GM12891 (cell line): ENCODE measurements at places on chromosomes 11 and 22.

DNA sequence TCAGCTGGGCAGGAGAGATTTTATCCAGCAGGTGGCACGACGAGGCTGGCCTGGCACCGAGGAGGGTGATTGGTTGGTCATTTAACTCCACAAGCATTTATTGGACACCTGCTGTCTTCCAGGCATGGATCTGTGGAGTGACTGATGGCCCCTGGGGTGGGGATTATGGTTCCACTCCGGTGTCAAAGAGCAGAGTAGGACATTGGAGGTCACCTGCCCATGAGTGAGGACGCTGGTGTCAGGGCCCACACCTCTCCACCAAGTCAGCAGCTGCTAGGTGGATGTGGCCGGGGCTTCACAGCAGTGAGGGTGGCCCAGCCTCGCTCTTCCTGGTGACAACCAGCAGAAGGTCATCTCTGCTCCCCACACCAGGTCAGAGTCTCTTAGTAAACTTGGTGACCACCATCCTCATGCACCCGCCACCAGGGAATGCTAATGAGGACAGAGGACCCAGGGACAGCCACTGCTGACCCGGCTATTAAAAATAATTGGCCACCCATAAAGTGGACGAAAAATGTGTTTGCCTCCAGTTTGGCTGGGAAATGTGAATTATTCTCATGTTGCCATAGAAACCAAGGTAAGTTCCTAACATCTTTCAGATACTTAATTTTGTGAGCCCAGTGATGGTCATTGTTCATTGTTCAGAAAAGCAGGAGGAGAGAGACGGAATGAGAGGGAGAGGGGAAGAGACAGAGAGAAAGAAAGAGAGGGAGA lies 428.7 kb downstream of the TBC1D22A start:
- DNase-seq = no peak

DNA sequence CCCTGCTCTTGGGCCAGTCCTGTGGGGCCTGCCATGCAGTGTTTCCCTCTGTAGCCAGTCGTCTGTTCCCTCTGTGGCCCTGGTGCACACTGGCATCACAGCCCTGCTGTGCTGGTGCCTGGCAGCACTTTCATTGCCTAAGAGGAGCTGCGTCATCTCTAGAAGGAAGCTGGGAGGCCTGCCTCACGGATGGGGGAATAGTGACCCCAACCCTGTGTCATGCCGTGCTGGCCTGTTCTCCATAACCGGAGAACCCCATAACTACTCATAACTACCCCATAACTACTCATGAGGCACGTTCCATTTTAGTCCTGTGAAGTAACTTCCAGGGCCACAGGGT lies 14.0 kb downstream of the RAB36 start:
- no peak for DNase-seq

DNA sequence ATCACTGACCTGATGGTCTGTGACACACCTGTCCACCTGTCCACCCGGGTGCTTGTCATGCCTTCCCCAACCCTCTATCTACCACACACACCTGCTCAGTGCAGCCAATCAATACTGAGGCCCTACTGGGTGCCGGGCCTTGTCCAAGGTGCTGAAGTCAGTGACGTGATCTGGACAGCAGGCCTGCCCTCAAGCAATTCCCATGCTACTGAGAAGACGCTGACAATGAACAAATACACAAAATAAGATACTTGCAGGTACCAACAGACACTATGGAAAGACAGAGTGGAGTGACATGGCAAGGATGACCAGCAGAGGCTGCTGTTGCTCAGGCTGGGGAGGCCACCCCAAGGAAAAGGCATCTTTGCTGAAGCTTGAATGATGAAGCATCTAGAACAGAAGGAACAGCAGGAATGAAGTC lies 21.2 kb downstream of the PLAAT3 start:
- DNase-seq = no peak

- DNase-seq = no peak
Measured at GRCh38 chr11:18723991-18724390, 2.0 kb downstream of the IGSF22 start.

DNA sequence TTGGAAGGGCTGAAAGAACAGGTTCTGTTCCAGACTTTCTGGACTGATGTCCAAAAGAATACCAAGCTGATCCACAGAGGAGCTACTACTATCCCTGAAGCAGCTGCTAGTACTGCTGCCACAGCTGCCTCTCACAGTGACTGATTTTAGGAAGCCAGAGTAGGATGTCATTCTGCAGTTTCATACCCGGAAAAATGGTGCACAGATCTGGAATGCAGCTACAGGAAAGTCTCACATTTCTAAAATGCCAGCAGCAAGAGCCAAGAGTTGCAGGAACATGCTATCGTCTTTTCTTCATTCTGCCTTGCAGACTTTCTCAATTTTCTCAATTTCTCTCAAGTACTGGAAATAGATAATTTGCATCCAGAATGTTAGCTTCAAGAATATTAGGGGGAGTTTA lies 19.4 kb upstream of the CCDC179 start:
- DNase-seq = no peak

GRCh38 chr22:37043828-37044538 lies 7.6 kb upstream of the KCTD17 start:
- DNase-seq = peak; percentile 86

- DNase-seq = no peak
Measured at GRCh38 chr11:102382384-102382783, 35.4 kb downstream of the BIRC2 start.

DNA sequence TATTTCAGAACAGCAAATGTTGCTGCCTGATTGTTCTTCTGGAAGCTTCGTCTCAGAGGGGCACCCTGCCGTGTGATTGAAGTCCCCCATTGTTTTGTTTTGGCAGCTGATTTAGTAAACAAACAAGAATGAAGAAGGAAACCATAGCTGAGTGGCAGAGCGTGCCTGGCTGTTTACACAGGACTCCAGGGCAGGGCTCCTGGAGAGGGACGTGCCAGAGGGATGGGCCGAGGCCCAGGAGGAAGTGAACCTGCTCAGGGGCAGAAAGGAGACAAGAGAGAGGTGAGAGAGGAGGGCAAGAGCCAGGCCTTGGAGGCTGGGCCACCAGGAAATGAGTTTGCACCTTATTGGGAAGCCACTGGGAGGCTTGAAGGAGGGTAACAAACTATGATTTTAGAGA lies 85.5 kb upstream of the B3GAT1 start:
- no peak for DNase-seq

GRCh38 chr11:69227271-69227670 lies 66.7 kb upstream of the MYEOV start:
- no peak for DNase-seq

DNA sequence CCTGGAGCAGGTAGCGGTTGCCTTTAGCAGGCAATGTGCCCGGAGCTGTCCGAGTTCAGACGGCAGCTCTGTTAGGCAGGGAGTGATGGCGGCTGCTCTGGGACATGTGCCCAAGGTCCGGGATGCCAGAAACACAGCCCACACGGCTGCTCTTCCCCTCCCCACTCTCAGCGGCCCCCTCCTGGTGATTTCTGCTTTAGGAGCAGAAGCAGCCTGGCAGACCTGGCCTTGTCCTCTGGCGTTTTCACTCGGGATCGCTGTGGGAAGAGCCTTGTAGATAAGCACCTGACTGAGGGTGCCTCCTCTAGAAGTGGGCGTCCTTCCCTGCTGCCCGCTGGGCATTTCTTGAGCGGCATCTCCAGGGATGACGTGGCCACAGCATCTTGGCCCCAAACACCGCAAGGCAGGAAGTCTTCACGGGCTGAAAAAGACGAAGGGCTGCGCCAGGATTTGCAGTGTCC lies 392.2 kb downstream of the TBC1D22A start:
- DNase-seq = no peak

DNA sequence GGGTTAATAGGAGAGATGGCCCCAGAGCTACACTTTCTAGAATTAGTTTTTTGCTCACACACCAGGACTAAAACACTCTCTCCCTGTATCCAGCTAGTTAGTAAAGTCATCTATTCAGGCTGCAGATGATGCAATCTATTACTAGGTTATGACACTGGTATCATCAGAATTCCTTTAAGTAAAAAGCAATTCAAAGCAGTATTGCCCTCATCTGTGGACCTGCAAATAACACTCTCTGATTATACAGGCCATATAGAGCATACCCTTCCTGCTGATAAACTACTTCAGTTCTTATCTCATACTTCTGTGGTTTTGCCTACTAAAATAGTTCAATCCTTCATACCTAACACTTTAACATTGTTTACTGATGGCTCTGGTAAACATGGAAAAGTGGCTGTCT lies 13.5 kb upstream of the MTMR2 start:
- DNase-seq = no peak

DNA sequence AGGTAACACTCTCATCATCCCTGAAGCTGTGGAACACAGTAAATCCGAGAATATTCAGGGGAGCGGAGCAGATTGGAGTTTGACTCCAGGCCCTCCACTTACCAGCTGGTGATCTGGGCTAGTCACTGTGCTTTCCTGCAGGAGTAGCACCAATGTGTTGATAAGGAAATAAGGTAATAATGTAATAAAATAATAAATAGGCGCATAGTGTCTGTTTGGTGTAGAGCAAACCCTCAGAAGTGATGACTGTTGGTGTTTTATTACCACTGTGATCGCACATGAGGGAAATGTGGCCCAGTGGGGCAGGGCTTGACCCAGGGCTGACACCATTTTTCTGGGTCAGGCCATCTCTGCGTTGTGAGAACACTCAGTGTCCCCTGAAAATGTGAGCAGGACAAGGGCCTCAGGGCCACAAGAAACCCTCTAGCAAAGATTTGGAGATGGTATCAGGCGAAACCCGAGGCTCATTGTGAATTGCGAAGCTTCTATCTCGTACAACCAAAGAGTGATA lies 563.9 kb upstream of the B3GAT1 start:
- DNase-seq = no peak

- no peak for DNase-seq
Measured at GRCh38 chr22:50343541-50343935, 411 bp downstream of the PPP6R2 start.

GRCh38 chr11:8656291-8656690 lies 26.2 kb downstream of the TRIM66 start:
- DNase-seq = no peak

- DNase-seq = no peak
Measured at GRCh38 chr11:116638463-116638862, 134.3 kb downstream of the BUD13 start.

GRCh38 chr22:36454916-36455570 lies 26.4 kb downstream of the TXN2 start:
- peak; percentile 86 for DNase-seq

GRCh38 chr11:68503251-68503687 lies 42.7 kb downstream of the PPP6R3 start:
- no peak for DNase-seq

GRCh38 chr11:82185925-82186324 lies 547.7 kb downstream of the FAM181B start:
- no peak for DNase-seq

DNA sequence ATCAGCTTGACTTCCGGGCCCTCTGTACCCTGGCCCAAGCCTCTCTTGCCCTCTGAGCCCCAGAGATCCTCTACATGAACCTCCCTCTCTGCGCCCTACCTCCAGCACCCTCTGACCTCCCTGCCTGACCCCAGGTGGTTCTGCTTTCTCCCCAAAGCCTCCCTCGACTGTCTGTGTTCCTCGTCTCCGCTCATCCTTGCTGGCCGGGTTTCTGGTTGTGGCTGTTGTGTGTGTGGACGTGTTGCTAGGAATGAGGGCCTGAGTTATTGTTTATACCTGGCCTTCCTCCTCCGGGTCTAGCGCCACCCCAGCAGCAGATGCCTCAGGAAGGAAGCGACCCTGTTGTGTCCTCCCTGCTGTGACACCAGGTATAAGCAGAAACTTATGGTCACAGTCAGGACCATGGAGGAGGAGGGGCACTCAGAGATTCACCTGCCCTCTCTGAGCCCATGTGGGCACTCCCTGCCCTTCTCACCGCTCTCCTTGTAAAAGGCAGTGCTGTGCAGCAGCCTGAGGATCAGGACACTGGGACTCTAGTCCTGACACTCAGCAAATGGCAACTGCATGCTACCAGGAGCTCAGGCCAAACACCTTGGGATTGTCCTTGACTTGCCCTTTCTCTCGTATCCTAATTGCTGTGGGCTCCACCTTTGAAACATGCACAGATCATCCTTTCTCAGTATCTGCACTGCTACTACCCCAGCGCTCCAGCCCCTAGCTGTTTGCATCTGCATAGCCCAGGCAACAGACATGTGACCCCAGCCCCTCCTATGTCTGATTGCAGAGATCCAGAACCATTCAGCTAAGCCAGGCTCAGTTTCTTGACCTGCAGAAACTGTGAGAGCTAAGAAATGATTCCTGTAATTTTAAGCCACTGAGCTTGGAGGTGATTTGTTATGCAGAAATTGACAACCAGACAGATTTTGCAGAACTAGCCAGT lies 140.1 kb downstream of the ST3GAL4 start:
- no peak for DNase-seq
